Keratinocyte (primary cell): ENCODE measurements at places on chromosomes 3 and 15. TPM values are rescaled to one million over a fixed set of nuclear protein-coding genes. Genes with fewer than 3 reads are reported as not detected.

DNA sequence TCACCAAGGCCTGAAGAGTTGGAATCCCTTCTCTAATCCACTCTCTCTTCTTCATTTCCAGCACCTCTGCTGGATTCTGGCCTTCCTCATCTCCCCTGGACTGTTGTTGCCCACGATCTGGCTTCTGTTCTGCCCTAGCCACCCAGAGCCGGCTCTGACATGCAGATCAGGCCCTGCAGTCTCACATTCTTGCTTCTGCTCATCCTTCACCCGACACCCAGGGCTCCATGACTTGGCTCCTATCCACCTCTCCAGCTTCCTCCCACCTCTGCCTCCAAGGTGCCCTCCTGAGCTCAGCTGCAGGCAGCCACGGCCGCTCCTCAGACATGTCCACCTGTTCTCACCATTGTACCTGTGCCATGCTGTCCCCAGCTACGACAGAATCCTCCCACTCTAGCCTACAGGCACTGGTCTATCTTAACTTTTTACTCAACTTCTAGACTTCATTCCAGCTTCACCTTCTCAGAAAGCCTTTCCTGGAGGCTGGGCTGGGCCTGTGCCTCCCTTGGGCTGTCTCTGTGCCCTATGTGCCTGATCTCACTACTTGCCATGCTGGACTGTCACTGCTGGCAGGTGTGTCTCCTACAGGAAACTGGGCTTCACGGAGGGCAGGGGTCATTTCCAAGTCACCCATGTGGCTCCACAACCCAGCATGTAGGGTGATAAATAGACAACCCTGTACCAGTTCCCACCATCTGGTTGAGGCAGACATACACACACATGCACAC lies 16.0 kb upstream of the TBC1D21 start:
- DNase-seq, result no peak

DNA sequence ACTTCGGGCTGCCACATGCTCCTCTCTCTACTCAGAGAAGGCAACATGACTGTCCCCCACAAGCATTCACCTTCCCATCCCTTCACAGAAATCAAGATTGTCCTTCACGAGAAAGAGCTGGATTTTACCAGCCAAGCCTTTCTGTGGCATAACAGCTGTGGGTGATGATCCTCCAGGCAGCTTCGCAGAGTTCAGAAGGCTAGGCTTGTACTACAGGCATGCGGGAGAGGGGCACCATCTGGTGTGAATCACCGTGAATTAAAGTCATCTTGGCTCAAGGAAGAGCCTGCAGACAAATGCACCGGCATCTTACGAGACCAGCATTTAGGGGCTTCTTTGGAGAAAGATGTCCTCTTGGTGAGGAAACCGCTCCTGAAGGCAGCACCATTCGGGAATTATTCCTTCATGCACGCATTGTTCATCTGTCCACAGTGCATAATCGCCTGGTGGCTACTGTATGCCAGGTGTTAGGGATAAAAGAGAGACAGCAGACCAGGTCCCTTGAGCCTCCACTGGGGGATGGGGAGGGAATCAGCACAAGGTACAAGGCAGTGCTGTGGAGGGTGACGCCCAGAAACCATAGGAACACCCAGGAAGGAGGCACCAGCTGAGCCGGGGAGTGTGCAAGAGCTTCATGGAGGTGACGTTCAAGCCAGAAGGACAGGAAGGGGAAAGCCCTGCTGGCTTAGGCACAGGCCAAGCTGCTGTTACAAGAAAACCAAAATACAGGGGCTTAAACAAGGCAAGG lies 108.6 kb downstream of the TMEM266 start:
- no peak for DNase-seq

GRCh38 chr3:16808393-16809107 lies 76.2 kb upstream of the PLCL2 start:
- DNase-seq, result no peak

DNA sequence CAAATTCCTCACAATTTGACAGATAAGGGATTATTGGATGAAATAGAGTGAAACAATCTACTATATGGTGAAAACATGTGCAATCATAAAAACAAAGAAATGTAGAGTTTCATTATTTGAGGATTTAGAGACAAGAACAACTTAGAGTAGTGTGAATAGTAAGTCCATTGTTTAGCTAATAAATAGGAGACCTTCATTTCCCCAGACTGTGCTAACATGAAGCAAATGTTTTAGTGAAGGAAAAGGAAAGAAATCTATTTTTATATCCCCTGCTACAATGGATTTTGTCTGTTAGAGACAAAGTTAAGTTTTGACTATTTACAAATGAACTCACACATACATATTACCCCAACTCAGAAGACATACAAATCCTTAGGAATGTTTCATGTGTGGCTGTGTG lies 77.8 kb downstream of the EFL1 start:
- no peak for DNase-seq

GRCh38 chr15:51814606-51815005 lies 14.8 kb upstream of the TMOD3 start:
- DNase-seq, result no peak

Gene AZI2
- 51.2 to 89.1 TPM (median 81.8 TPM) in 3 replicates for polyA plus RNA-seq

Gene SPCS1
- 99.4 to 142 TPM (median 140 TPM) in 3 replicates for polyA plus RNA-seq

GRCh38 chr15:64862408-64862807 lies 20.7 kb downstream of the PLEKHO2 start:
- DNase-seq, result no peak

DNA sequence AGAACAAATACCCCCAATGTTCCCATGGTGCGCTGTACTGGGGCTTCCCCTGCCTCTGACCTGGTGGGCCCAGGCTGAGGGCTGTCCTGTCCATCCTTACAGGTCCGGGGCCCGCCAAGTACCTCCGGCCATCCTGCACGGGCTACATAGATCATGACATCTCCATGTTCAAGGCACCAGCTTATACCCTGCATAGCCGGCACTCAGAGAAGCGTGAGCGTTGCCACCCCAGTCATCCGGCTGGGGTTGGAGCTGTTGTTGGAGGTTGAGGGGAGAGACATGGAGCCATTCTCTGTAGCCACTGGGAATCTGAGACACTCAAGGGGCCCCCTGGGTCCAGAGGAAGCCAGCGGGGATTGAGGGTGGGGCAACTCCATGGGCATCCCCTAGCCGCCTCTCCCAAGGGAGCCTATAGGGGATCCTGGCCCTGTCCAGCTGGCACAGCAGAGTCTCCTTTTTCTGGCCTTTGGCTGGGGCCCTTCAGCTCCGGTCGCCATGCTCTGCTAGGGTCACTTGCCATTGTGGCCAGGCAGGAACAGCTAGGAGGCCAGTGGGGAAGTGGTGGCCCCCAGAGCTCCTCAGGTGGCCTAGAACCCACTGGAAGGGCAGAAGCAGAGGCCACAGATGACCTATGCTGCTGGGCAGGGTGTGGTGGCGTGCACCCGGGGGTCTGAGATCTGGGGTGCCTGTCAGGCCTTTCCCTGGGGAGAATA lies 12.5 kb upstream of the CSPG4 start:
- no peak for DNase-seq

Gene DUOXA1
- 14.1 to 37.2 TPM (median 15.1 TPM) in 3 replicates for polyA plus RNA-seq

Gene CHL1
- polyA plus RNA-seq, result 0.04 to 0.14 TPM (median 0.09 TPM) in 3 replicates

DNA sequence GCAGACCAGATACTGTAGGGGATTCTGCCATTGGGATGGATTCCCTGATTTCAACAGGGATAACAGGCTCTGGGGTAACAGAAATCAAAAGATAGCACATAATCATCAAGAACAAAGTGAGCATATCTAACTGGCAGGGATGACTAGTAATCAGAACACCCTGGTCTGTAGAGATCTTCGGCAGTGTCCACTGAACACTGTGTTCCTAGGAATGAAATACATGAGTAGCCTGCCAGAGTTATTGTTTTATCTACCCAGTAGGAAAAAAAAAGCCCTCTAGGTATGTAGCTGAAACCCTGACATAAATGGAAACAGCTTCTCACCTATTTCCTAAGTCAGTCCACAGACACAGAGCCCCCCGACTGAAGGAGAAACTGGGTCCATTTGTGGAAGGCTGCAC lies 340.3 kb upstream of the ZNF385D start:
- DNase-seq, result no peak

Gene CIAO2A
- 50.2 to 111 TPM (median 51.8 TPM) in 3 replicates for polyA plus RNA-seq

DNA sequence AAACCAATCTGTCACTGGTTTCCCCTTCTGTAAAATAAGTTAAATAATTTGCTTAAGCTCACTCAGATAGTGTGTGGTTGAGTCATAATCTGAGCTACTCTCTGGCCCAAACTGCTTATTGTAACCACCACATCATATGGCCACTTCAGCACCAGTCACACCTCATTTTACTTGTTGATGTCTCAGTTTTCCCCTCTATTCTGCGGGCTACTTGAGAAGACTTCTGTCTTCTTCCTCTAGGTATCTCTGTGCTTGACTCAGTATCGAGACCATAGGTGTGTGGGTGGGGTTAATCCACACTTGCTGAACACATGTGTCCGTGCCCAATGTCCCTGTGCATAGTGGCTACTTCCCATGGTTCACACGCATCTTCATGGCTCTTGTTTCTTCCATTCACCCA lies 32.9 kb downstream of the CRYGS start:
- DNase-seq, result no peak

DNA sequence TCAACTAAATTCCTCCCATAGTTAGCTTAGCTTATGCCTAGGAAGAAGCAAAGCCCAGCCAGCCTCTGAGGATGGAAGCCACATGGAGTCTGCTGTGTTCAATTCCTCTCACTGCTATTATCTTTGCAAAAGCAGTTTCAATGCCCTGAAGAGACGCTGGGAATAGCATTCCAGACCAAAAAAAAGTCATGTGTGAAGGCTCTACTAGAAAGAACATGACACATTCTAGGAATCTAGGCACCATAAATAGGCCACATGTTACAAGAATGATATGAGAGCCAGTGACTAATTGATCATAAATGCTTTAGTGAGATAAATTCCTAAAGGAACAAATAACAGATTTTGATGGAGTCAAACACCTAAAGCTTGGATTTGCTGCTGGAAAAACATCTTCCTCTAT lies 800.8 kb downstream of the TUSC7 start:
- no peak for DNase-seq

Gene CMTM6
- 47.7 to 85.4 TPM (median 55.4 TPM) in 3 replicates for polyA plus RNA-seq

GRCh38 chr15:47553947-47554346 lies 163.4 kb upstream of the SEMA6D start:
- no peak for DNase-seq

GRCh38 chr3:188259191-188259590 lies 105.2 kb downstream of the LPP start:
- no peak for DNase-seq

- DNase-seq, result no peak
Observed at GRCh38 chr15:90046289-90046688, 45.2 kb downstream of the ZNF710 start.

Gene GUCA1C
- 0.15 to 0.26 TPM (median 0.26 TPM) in 3 replicates for polyA plus RNA-seq

- no peak for DNase-seq
Observed at GRCh38 chr3:22322861-22323260, 571.9 kb upstream of the ZNF385D start.

GRCh38 chr3:28856796-28857195 lies 424.1 kb upstream of the RBMS3 start:
- no peak for DNase-seq

- no peak for DNase-seq
Observed at GRCh38 chr15:25342629-25343028, 96.2 kb downstream of the UBE3A start.

GRCh38 chr3:14329116-14329830 lies 73.1 kb upstream of the SLC6A6 start:
- peak; percentile 38 for DNase-seq

DNA sequence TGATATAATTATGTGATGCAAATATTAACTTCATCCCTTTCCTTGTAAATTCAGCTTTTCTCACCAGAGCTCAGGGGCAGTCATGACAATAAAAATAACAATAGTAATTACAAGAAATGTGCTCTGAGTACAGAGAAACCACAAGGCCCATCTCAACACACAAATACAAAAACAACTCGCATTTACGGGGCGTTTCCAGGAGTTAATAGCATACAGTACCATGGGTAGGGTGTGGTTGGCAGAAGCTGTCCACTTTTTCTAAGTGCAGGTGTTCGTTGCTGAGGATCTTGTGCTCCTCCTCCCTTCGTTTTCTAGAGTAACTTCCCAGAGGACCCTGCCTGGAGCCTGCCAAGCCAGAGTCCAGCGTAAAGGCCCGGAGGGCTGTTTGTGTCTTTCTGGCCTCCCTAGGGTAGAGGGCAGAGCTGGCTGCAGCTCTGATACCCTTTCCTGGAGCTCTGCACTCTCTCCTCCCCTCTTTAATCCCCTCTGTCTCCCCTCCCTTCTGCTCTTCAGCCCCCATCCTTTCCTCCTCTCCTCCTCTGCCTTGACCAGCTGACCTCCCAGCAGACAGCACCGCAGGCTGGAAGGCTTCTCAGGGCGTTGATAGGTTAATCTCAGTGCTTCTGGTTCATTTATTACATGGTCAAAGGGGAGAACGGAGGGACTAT lies 11.4 kb downstream of the SEMA3G start:
- DNase-seq, result no peak

Gene CHCHD6
- polyA plus RNA-seq, result 20.6 to 23.7 TPM (median 21.7 TPM) in 3 replicates

DNA sequence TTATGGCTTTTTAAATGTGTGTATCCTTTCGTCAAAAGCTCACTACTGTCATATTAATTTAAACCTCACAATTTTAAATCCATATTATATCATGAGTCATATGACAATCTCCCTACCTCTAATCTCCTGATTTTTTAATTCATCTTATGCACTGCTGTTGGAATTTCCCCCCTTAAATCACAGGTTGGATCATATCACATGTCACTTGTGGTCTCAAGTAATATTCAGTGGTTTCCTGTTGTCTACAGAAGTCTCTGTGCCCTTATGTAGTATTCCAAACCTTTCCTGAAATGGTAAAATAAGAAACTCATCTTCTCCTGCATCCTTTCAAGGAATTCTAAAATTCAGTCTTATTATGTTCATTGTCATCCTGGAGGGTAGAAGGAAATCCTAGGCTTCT lies 116.0 kb upstream of the CBLB start:
- DNase-seq, result no peak

- no peak for DNase-seq
Observed at GRCh38 chr3:160904691-160905090, 148.7 kb downstream of the PPM1L start.

DNA sequence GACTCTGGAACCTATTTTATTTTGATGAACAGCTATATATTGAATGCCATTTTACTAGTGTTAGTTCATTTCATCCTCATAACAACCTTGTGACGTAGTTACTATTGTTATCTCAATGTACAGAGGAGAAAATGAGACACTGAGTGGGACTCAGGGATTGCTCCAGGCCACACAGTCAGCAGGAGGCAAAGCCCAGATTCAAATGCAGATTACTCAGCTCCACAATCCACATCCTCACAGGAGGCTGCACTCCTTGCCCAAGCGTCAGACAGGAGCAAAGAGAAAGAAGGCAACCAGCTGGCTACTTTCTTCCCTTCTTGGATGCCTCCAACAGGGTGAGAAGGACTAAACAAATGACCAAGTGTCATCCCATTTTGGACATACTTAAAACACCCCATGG lies 92.0 kb upstream of the CCDC54 start:
- no peak for DNase-seq

DNA sequence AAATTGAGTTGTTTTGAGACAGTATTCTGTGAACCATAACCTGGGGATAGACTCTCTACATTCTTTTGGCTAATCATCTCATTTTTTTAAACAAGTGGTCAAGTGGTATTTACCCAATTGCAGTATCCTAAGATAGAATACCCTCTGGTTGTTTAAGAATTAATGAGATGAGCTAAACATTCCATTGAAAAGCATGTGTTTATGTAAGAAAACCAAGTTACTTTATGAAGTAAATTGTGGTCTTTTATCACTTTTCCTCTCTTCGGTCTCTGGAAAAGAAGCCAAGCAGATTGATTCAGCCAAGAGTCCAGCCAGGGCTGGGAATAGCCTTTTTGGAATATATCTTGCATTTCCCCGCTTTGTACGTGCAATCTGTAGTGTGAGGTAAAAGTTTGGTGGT lies 185.7 kb upstream of the TOPAZ1 start:
- DNase-seq, result no peak
